ENCODE measurements at places on chromosomes 16 and 17.

DNA sequence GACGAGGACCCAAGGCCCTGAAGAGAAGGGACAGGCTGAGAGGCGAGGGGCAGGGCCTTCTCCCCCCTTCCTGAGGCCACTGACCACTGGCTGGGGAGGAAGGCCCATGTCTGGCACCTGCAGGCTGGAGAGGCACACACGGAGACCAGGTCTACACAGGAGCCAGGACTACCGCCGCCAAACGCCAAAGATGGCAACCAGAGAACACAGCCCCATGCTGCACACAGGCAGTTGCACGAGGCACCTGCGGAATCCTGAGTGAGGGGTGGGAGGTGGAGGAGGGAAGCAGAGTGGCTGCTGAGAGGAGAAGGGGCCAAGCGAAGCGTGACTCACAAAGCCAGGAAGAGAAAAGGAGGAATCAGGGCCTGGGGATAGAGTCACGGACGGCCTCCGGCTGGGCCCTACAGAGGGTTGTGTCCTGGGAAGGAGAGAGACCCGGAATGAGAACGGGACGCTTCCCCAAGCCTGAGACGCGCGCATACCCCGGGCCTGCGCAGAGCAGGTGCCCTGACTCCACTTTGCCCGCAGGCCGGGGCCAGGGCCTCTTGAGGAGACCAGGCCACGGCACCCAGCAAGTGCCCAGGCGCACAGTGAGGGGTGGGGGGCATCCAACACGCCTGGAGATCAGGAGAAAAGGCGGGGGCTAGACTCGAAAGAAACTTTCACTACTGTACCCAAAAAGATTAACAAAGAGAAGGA is 28.7 kb upstream of the C16orf95 start:
- no peak for DNase-seq

DNA sequence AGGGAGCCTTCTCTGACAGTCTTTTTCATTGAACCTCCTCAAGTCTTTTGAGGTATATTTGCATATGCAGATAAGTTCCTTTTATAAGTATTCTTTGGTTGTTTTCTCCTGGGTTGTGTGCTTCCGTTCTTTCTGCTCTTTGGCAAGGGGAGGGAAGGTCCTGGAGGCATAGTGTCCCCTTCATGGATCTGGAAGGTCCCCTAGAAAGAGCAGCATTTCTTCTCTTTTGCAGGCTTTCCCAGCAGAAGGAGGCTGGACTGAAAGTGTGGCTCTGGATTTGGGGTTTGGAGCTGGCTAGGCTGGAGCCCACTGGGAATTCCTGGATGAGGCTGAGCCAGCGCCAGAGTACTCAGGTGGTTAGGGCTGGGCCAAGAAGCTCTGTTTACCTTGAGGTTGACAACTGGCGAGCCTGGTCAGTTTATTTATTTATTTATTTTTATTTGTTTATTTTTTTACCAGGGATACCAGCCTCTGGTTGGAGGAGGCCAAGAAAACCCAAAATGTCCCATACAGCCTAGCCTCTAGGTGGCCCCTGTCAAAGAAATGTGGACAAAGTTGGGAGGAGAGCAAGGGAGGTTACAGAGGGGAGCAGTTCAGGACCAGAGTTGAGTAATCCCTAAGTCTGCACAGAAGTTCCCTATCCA is 5.4 kb upstream of the TOP2A start:
- no peak for DNase-seq

DNA sequence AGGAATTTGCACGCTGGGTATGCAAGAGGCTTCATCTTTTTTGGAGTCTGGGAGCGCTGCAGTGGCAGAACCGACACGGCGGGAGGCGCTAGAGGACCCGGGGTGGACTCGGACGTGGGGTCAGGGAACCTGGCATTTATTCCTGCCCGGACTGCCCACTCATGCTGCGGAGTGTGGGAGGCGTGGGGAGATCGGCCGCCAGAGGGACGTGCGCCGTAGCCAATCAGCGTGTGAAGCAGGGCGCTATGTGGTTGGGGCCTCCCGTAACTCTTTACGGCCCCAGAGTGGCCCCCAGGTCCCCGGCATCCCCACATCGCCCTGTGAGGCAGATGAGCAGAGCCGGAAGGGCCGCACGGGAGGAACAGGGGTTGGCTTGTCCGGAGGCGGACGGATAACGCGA is 11.2 kb downstream of the FLYWCH2 start:
- DNase-seq, result no peak

GRCh38 chr16:57224651-57225335 is 20.3 kb upstream of the ARL2BP start:
- no peak for DNase-seq

DNA sequence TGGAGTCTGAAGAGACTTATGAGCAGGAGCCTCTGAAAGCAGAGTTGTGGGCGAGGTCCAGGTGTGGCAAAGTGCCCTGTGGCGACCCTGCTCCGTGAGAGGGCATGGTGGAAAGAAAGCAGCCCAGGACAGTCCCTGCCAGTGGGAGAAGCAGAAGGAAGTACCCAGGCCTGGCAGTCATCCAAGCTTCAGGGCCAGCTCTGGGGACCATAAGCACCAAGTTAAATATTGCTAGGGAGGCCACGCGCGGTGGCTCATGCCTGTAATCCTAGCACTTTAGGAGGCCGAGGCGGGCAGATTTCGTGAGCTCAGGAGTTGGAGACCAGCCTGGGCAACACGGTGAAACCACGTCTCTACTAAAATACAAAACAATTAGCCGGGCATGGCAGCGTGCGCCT is 4.9 kb upstream of the ASGR1 start:
- no peak for DNase-seq

- DNase-seq, result no peak
Measured at GRCh38 chr16:76527244-76527643, 250.0 kb downstream of the CNTNAP4 start.

DNA sequence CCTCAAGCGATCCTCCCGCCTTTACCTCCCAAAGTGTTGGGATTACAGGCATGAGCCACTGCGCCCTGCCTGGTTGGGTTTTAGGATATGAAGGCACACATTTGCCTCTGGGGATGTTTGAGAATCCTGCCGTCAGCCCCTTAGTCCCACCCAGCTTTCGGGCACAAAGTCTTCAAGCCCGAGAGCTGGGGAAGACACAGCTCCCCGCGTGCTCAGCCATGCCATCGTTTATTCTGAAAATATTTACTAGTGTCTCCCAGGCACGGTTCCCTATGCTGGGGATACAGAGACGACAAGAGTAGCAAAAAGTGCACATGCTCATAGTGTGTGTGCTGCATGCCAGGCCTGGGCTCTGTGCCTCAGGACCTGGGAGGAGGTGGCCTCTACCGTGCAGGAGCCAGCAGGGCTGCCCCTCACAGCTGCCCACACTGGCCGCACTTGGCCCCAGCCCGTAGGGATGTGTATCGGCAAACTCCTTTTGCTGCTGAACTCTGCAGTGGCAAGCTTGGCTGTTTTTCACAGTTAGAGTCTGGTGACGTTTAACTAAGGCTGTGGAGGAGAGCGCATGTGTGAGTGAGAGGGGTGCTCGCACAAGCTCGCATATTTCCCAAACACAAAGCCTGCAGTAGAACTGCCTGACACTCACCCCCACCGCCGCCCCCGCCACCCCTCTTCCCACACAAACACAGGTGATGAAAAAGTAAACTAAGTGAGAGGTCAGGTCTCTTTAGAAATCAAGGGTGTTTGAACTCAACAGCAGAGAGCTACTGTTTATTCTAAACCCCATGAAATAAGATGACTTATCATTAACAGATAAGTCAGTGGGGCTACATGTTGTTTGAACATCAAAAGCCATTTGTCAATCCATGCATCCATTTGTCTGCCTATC is 266.4 kb downstream of the MRTFB start:
- no peak for DNase-seq

DNA sequence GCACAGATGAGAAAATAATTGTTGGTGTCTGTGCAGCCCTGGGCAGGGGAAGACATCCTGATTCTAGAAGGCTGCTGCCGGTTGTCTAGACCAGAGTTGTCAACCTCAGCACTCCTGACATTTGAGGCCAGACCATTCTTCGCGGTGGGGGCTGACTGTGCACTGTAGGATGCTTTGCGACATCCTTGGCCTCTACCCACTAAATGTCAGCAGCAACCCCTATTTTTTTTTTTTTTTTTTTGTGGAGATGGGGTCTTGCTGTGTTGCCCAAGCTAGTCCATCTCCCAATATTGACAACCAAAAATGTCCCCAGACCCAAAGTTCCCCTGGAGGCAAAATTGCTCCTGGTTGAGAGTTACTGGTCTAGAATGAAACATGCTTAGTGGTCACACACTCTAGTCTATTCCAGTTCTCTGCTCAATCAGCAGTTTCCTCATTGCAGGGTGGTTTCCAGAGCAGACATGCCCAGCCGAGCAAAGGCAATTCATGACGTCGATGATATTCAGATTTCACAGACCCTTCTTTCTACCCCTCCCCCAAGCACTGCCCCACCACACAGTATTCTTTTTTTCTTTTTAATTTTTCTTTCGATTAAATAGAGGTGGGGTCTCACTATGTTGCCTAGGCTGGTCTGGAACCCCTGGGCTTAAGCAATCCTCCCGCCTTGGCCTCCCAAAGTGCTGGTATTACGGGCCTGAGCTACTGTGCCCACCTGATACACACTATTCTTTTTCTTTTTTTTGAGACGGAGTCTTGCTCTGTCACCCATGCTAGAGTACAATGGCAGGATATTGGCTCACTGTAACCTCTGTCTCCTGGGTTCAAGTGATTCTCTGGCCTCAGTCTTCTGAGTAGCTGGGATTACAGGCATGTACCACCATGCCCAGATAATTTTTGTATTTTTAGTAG is 9.0 kb downstream of the C17orf99 start:
- DNase-seq, result peak; percentile 80

DNA sequence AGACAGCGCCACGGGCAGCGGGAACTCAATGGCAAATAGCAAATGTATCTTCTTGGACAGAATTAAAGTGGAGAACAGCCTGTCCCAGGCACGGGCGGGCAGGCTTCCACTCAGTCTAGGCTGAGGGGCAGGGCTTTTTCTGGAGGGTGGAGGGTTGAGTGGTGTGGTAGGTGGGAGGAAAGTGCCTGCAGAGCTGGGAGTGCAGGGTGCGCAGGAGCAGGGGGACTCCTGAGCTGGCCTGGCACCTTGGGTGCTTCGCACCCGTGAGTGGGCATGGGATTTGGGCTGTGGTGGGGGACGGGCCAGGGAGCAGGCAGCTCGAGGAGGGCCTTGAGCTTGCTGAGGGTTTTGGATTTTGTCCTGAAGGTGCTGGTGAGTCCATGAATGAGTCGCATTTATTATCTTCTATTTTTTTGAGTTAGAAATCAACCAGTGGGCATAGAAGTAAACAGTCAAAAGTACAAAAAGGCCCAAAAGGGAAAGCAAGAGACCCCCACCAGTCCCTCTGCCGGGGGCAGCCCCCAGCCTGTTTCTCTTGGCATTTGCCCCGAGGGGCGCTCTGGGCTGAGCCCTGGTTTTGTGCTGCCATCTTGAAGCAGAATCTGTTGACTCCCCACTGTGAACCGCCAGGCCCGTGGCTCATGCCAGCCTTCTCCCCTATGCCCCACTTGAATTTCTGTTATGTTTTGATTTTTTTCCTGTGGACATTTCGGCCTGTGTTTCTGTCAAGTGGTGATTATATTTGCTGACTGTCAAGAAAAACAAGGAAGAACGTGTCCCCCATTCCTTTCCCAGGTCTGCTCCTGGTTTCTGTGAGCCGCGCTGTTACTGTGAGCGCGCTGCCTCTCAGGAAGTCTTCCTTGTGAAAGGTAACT is 8.2 kb downstream of the ADORA2B start:
- DNase-seq, result no peak

DNA sequence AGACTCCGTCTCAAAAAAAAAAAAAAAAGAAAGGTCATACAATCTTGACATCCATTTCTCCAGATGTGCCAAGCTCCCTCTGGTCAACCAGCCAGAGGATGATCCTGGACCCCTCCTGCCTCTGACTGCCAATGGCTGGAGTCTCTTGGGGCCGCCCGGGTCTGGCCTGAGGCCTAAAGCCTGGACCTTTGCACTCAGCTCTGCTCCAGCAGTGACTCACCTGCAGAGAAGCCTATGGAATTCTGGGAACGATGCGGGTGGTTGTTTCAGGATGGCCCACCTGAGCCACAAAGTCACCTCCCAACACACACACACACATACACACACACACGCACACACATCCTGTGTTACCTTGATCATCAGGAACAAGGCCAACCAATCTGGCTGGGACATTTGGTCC is 64.0 kb upstream of the DNAH17 start:
- no peak for DNase-seq

- no peak for DNase-seq
Measured at GRCh38 chr16:49883076-49884014, 27.4 kb upstream of the ZNF423 start.

DNA sequence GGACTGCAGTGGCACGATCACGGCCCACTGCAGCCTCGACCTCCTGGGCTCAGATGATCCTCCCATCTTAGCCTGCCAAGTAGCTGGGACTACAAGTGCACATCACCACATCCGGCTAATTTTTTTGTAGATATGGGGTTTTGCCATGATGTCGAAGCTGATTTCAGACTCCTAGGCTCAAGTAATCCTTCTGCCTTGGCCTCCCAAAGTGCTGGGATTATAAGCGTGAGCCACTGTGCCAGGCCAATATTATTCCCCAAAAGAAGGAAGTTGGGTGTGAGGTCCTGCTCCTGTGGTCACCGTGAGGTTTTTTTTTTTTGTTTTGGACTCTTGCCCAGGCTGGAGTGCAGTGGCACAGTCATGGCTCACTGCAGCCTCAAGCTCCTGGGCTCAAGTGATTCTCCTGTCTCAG is 1.5 kb downstream of the AMZ2 start:
- peak; percentile 40 for DNase-seq

DNA sequence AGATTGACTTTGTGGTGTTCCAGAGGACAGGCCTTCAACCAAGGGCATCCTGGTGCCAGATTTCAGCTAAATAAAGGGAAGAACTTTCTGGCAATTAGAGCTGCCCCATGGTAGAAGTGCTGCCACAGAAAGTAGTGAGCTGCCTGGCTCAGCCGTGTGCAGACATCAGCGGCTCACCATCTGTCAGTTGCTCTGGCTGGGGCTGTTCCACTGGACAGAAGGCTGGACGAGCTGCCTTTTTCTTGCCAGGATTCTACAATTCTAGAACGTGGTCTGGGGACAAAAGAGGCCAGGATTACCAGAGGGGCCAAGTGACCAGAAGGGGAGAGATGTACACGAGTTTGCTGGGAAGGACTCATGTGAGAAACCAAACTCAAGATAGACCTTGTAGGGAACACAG is 107.0 kb upstream of the RPL38 start:
- no peak for DNase-seq

DNA sequence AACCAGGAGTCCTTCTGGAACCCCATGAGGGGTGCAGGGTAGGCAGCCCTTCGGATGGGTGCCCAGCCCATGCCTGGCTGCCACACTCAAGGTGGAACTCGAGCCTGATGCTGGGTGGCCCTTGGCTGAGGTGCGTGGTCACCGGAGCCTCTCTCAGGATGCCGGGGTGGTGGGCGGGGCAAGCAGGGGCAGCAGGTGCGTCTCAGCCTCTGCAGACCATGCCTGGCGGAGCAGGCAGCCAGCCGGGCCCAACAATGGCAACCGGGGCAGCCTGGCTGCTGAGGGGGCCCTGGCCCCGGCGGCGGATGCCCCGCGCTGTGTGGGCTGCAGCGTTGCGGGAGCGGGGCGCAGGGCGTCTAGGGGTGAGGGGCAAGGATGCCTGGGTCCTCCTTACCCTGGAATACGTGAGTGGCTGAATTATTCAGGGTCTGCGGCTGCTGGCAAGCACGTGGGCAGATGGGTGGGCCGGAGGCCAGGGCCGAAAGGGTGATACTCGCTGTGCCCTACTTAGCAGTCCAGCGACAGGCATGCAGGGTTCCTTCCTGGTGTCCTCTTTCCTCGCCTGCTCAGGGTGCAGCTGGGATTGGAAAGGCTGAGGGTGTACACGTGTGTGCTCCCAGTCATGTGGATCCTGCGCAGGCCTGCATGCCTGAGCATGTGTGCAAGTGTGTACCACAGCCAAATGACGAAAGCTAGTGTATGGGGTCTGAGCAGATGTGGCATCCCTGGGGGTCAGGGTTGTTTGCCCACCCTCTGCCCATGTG is 14.6 kb downstream of the MYO15A start:
- DNase-seq, result no peak
